ENCODE measurements at places on chromosomes 11 and 22. TPM values are rescaled to one million over a fixed set of nuclear protein-coding genes. Genes with fewer than 3 reads are reported as not detected.

Gene SMTNL1
- not detected for total RNA-seq

Gene HEPN1
- not detected for total RNA-seq

Gene SLN
- not detected for total RNA-seq

Gene ST14
- 3.7 TPM for total RNA-seq

Gene FXYD2
- total RNA-seq, result 13.6 TPM

Gene TRIM49
- total RNA-seq, result not detected

Gene PYGM
- 0.28 TPM for total RNA-seq

Gene DGAT2
- total RNA-seq, result 172 TPM

Gene RIMBP3C
- total RNA-seq, result 0.05 TPM

Gene DRD4
- 0.68 TPM for total RNA-seq

Gene B3GAT1
- total RNA-seq, result 5.4 TPM

Gene NAALAD2
- total RNA-seq, result 0.25 TPM

Gene CAPN5
- total RNA-seq, result 78.1 TPM

Gene BLID
- total RNA-seq, result 0.63 TPM

Gene CARD10
- 22.4 TPM for total RNA-seq

Gene TBCEL
- total RNA-seq, result 20.5 TPM

Gene TRIM29
- total RNA-seq, result 2.3 TPM

Gene MAFF
- 2.5 TPM for total RNA-seq

Gene CLTCL1
- total RNA-seq, result 4.5 TPM

Gene APOA4
- 102 TPM for total RNA-seq

Gene MMP13
- not detected for total RNA-seq

Gene CABP7
- total RNA-seq, result not detected

Gene MS4A4A
- total RNA-seq, result 5.6 TPM

Gene TRIM51
- not detected for total RNA-seq

Gene NPTXR
- 0.45 TPM for total RNA-seq

Gene ZNF202
- 3.4 TPM for total RNA-seq

Gene CRYBA4
- total RNA-seq, result not detected

Gene KCNQ1OT1
- total RNA-seq, result 1.2 TPM

Gene RFPL2
- total RNA-seq, result not detected

Gene THY1
- total RNA-seq, result 0.96 TPM

Gene NLRP6
- total RNA-seq, result 1.9 TPM

Gene UCP3
- 0.58 TPM for total RNA-seq

Gene JHY
- 0.23 TPM for total RNA-seq

Gene KDM4E
- not detected for total RNA-seq

Gene IL18
- 1.9 TPM for total RNA-seq

Gene PANX1
- 9.7 TPM for total RNA-seq

Gene SLC22A25
- 33.5 TPM for total RNA-seq

Gene DUSP8
- total RNA-seq, result 0.23 TPM

Measured in left lobe of liver (tissue), 2 donors.